ENCODE measurements at places on chromosomes 6 and 20.

- DNase-seq, result no peak
These were observed 224.5 kb downstream of the BCKDHB start for GRCh38 chr6:80330961-80331360.

DNA sequence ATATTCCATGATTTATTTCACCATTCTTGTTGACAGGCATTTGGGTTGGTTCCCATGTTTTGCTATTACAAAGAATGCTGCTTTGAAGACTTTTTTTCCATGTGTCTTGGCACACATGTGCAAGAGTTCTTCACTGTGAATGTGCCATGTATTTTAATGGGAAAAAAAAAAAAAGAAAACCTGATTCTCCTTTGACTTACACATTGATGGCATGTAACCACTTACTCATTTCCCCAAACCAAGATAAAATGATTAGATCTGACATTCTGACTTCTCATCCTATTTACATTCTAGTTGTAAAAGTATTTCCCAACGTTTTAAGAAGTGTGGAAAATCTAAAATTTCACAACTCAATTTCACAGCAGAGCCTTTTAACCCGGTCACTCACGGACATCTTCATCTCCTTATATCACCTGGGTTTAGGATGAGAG lies 4.4 kb downstream of the CAP2 start:
- DNase-seq, result no peak

- DNase-seq, result no peak
These were observed 458.7 kb upstream of the RUNX2 start for GRCh38 chr6:44869321-44869897.

GRCh38 chr6:8243475-8243874 lies 141.1 kb upstream of the EEF1E1 start:
- DNase-seq, result no peak

- no peak for DNase-seq
These were observed 13.0 kb downstream of the CUL7 start for GRCh38 chr6:43040542-43041257.

- peak; percentile 6 for DNase-seq
These were observed 8.0 kb downstream of the SLC17A3 start for GRCh38 chr6:25866011-25866410.

DNA sequence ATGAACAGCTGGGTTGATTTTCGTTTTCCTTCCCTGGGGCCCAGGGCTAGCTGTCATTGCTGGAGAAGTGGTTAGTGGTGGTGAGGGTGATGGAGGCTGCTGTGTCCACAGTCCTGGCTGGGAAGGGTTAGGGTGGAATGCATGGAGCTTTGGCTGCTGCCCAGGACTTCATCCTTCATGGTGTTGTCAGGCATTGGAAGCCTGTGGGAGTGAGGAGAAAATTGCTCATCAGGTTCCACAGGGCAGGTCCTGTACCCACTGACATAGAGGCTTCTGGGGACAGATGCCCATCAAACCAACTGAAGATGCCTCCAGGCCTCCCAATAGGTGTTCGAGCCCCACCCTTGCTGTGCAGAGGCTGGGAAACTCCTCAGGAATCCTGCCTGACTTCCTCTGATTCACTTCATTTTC lies 262.4 kb upstream of the SUPT3H start:
- no peak for DNase-seq

DNA sequence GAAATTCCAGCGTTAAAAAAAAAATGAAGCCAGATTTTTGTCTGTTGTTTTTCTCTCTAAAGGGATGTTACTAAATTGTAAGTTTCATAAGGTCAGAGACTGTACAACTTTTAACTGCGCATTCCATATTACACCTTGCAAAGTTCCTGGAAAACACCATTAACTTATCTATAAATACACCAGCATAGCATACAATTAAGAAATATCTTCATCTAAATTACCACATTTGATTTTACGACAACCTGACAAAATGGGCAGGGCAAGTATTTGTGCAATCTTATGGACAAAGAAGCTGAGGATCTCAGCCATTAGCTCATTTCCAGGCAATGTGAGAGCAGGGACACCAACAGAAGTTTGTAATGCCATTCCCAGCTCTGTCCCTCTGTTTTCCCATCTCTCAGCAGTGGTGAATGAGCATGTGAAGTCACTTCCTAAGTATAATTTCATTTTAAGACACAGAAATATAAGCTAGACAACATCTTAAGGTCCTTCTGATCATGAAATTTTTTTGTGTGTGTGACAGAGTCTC lies 12.9 kb upstream of the GCM1 start:
- no peak for DNase-seq

DNA sequence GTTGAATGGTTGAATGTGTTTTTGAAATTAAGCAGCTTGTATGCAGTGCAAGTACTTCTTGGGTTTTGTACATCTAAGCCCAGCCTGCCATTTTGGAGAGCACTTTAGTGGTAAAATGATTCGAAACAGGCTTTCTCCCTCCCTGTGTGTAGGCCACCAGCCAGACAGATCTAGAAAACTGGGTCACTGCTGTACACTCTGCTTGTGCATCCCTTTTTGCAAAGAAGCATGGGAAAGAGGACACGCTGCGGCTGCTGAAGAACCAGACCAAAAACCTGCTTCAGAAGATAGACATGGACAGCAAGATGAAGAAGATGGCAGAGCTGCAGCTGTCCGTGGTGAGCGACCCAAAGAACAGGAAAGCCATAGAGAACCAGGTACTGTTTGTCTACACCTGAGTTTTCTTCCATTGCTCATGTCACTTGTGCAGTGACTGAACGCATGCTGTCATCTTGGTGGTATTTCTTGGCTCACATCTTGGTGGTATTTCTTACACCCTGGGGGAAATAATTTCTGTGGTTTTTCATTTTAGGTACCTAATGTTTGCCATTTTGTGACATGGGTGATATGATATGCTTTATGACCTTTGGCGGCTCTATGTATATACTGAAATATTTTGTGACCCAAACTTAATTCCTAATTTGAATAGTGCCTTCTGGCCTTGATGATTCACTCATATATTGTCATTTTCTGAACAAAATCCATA lies 115.7 kb upstream of the CLDN20 start:
- no peak for DNase-seq

DNA sequence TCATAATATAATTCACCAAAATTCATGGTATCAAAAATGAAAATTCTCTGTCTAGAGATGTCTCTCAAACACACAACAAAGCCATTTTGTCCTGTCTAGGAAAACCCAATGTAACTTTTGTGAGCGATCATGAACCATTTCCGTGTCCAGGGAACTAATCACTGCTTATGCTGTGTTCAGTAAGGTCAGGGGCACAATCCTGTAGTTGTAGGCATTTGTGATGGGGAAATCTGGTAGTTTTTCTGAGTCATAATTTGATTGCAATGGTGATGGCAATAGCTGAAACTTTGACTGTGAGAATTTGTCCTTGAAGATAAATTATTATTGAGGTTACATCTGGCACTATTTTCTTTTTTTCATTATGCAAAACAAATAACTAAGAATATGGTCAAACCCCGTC lies 21.0 kb upstream of the GCLC start:
- no peak for DNase-seq

- no peak for DNase-seq
These were observed 93.8 kb downstream of the RIN2 start for GRCh38 chr20:19851861-19852260.

DNA sequence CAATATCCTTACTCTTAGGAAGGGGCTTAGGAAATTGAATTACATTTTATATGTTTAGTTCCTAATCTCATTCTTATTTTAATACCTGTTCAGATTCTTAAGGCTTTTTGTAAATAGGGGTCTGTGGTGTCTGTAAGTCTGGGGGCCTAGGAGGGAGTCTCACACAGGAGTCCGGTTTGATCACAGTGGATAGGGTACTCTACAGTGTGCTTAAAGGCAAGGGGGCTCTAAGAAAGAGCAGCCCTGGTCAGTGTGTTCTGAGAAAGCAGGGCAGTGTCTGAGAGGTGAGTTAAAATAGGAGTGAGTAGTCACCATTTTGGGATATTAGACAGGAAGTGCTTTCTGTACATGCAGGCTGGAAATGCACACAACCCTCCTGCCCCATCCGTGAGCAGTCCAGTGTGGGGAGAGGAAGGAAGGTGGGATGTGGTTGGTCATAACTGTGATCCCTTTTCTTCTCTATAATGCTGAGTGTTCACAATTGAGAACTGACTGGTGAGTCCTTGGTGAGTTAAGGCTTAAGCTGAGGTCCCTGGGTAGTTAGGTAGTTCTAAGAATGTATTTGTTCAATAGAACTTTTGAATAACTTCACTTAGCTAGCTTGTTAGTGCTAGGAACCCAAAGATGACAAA lies 50.0 kb downstream of the CDKAL1 start:
- DNase-seq, result no peak

DNA sequence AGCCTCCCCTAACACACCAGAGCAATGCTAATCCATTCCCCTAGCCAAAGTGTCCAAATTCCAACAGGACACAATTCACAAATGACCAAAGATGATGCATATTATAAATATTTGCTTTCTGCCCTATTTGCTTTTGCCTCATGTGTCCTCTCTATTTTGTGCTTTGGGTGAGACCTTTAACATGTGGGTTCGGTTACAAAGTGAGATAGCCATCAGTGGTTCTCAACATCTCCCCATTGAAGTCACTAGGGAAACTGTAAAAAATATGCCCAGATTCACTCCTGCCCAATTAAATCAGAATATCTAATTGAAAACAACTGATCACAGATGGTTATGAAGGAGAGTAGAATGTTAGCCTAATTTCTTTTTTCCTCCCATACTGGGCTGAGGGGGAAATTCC lies 159.2 kb downstream of the MTFR2 start:
- DNase-seq, result no peak

- DNase-seq, result no peak
These were observed 300.4 kb downstream of the TAF4 start for GRCh38 chr20:61765081-61765870.

DNA sequence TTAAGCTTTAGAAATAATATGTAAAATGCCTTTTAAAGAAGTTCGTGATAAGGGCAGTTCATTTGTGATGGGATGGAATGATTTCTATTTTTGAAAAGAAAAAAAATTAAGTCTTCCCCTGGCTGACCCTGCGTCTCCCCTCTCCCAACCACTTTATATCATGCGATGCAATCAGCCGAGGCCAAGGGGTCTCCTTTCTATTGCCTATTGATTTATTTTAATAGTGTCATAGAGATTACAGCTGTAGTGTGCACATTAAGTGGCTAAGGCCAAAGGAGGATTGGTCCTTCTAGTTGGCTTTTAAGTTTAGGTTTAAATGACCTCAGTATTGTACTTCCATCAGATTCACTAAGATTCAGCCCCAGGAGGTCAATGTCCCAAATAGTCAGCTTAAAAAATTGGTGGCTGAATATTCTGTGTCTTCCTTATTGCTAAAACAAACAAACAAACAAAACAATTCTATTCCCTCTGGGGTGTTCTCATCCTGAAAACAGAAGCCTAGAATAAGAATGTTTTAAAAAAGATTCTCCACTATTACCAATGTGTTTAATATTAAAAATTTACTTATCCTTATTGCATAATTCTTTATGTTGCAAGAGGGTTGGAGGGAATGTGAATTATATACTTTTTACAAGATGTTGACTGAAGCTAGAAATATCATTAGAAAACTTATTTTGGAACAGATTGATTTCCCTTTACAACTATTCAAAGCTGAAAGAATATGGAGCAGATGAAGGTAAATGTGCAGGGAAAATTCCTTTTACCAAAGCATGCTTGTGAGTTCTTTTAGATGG lies 359.1 kb downstream of the SAMD5 start:
- no peak for DNase-seq

DNA sequence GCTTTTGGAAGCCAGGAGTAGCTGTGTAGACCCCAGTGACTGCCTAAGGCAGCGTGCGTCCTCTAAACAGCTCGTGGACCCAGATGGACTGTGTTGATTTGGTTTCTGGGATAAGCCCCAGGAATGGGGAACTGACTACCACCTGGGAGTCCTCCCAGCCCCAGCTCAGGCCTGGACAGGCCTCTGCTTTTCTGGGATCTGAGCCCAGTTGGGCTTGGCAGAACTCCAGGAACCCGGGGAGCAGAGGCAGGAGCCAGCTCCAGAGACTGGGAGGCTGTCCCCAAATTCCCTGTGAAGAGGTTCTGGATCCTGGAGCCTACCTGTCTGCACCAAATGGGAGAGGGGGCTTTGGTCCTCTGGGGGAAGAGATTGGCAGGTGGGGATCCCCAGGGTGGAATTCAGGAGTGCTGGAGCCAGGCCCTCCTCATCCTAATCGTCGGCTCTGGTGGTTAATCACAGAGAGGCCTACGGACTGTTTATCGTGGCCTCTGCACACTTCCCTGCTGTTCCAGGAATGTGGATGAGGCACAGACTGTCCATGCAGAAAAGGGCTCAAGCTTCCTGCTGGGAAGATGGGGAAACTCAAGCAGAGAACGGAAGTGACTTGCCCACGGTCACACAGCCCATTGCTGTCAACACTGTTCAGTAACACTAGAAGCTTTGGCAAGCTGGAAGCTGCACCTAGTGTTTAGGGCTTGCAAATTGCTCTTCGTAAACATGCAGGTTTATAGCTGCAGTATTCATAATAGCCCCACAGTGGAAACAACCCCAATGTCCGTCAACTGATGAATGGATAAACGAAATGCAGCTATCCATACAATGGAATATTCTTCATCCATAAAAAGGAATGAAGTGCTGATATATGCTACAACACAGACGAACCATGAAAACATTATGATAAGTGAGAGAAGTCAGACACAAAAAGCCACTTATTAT lies 100.6 kb downstream of the KCNB1 start:
- DNase-seq, result no peak

- no peak for DNase-seq
These were observed 80.3 kb downstream of the ZDHHC14 start for GRCh38 chr6:157461000-157461915.

DNA sequence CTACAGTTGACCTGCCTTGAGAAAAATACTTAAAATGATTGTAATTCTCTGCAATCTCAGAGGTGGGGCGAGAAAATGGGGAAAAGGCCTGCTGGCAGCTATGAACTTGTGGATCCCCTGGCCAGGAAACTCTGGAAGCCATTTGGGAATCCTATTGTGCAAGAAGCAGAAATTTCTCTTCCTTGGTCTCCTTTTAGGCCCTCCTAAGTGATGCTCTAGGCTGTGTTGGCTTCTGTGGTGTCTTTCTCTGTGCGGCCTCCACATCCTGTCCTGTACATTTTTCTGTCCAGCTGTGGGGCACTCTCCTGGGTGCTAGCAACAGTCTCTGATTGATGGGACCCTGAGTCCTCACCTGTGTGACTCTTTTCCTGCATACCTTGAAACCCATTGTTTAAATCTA lies 290.9 kb downstream of the FARS2 start:
- no peak for DNase-seq

GRCh38 chr6:79586548-79586947 lies 44.6 kb upstream of the SH3BGRL2 start:
- DNase-seq, result no peak

Measured in effector memory CD4-positive, alpha-beta T cell (primary cell).